ENCODE measurements at places on chromosomes 2 and 18.

DNA sequence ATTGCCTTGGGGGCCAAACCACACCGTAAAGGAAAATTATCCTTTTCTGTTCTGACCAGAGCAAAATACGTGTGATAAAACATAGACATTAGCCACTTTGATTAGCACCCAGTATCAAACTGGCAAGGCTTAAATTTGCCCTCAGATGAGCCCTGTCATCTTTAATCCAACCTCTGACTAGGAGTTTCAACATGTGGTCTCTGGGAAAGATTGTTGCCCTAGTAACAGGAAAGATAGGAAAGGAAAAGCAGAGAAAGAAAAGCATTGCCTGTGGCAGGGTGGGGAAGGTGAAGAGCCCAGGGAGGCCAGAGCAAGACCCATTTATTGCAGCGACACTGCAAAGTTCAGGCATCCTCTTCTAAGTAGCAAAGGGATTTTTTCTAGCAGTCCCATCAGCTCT lies 181.5 kb upstream of the SCN7A start:
- no peak for DNase-seq

DNA sequence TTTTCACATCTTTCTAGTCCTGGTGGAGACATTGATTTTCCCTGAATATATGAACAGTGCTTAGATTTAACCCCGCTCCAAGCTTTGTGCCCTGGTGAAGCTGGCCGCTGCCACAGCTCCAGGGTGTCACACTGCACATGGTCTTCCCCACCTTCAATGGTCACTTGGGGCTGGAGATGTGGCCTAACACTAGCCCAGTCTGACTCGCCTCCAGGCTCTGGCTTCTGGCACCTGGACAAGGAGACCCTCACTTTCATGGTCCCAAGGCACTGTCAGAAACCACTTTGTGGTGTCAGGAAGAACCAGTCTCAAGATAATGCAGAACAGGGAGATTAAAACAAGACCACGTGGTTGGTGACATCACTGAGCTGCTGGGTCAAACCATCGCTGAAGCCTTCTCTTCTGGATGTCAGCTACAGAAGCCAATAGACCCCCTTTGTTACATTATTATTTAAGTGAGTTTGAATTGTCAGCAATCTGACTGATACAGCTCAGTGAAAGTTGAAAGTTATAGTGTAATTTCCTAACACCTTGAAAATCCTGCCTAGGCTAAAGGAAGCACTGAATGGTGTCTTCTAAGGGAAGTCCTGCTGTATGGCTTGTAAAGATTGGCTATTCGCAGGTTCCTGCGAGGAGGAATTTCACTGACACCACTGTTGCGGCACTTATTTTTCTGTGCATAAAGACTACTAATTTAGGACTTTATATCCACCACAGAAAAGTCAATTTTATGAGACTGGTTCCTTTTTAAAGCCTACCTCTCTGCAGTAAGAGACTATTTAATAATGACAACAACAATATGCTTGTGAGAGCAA lies 55.0 kb upstream of the CTDP1 start:
- DNase-seq = no peak

- no peak for DNase-seq
Observed at GRCh38 chr18:39341129-39341528, 1775.5 kb upstream of the CELF4 start.

DNA sequence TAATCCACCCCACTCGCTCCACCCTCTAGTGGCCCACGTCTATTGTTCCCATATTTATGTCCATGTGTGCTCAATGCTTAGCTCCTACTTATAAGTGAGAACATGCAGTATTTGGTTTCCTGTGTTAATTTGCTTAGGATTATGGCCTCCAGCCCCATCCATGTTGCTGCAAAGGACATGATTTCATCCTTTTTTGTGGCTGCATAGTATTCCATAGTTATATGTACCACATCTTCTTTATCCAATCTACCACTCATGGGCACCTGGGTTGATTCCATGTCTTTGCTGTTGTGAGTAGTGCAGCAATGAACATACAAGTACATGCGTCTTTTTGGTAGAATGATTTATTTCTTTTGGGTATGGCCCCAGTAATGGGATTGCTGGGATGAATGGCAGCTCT lies 319.9 kb downstream of the DYSF start:
- DNase-seq = no peak

- peak; percentile 1 for DNase-seq
Observed at GRCh38 chr2:59184276-59185020, 943.3 kb upstream of the FANCL start.

DNA sequence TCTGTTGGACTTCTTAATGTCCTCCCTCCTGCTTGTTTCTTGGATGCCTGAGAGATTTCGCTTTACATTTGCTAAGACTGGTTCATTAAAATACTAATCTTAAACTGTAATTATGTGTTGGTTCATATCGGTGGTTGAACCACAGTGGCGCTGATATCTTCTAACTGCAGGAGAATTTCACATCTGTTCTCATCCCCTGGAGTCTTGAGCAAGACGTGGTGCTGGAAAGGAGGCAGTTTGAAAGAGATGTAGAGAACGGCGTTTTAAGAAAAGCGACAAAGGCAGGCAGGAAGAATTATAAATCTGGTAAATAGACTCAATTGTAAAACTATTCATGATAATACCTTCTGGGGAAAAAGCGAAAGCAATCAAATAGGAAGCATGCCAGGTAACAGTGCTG lies 79.5 kb downstream of the NXPH2 start:
- no peak for DNase-seq

DNA sequence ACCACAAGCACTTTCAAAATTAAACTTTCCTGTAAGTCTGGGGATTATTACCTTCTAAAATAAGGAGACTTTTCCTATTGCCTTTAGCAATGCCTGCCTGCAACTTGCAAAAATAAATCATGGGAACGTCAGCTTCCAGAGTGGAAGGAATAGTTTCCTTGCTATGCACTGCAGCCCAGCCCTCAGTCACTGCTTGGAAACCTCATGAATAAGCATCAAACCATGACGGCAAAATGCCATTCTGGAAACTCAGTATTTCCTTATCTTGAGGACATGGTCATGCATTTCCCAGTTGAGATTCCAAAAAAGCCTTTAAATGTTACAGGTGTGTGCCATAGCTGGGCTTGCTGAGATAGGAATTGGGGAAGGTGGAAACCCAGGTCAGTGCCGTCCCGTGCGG lies 84.2 kb upstream of the OTOS start:
- peak; percentile 65 for DNase-seq

DNA sequence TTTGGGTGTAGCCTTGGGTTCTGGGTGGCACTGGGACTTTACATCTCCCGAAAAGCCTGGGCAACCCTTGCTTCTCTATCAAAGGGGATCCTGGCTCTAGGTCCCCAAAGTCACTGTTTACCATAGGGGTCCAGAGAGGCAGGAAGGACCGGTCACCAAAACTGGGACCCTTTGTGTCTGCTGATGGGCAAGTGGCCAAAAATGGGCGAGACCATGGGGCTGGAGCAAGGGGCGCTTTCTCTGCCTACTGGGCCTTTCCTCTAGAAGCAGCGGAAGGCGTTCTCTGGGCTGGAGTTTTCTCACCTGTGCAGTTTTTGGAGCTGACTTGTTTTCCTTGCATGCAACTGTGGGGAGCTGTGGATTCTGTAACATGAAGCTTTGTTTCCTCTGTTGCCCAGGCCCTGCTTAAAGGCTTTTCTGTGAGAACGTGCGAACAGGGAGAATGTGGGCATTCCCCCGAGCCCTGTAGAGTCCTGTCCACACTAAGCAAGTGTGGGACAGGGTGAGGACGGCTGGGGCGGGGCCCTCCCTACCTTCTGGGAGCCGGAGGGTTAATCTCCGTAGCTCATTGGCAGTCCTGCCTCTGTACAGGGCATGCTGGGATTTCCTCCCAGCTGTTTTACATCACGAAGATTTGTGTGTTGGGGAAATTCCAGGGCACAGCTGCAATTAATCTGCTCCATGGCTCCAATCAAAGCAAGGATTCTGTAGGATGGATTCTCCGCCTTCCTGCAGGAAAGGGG lies 50.2 kb downstream of the TGOLN2 start:
- DNase-seq = peak; percentile 86

DNA sequence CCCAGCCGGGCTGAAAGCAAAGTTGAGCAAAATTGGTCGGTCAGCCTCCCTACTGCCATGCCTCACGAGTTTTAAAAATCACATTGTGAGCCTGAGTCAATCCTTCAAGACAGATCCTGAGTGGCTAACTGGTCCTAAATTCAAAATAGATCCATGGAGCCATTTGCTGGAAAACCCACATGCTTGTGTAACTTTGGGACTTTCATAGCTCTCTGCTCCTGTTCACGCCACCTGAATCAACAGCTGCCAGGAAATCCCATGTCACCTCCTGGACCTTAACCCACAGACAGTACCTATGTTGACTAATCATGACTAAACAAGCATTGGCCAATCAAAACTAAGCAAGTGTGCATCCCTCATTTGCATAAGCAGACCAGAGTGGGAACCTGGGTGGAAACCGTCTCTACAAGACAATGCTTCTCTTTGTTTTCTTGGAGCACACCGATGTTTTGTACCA lies 42.8 kb upstream of the LDLRAD4 start:
- no peak for DNase-seq

- no peak for DNase-seq
Observed at GRCh38 chr18:52200921-52201663, 138.9 kb upstream of the DCC start.

- DNase-seq = peak; percentile 91
Observed at GRCh38 chr2:39632876-39633275, 32.8 kb upstream of the TMEM178A start.

GRCh38 chr2:86001326-86001725 lies 104.4 kb downstream of the POLR1A start:
- no peak for DNase-seq

GRCh38 chr2:237383991-237384671 lies 29.8 kb downstream of the COL6A3 start:
- peak; percentile 78 for DNase-seq

DNA sequence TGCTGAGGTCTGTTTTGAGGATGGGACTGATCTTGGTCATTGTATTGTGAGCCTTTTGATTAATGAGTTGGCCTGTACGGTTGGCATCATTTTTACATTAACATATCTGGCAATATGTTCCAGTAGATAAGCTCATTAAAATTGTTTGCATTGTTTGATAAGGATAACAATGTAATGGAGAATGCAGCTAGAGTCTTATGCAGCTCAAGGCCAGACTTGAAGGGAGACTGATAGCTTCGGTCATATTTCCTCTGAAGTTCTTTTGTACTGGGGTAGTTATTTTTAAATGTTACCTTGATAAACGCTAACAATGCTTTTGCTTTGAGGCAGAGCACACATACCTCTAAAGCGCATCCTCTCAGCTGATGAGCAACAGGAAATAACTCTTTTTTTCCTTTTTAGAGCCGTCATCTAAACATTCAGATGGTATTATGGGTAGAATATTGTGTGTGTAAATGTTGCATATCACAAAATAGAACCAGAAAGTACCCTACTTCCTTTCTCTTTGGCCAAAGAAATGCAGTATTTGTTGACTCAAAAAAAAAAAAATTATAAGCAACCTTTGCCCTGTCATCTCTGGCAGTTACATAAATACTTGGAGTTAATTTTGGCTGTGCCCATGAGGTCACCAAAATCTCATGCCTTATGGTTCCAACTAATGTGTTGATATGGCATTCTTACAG lies 1.3 kb downstream of the MAPRE2 start:
- no peak for DNase-seq

- no peak for DNase-seq
Observed at GRCh38 chr2:48127612-48128191, 221.4 kb upstream of the FBXO11 start.

DNA sequence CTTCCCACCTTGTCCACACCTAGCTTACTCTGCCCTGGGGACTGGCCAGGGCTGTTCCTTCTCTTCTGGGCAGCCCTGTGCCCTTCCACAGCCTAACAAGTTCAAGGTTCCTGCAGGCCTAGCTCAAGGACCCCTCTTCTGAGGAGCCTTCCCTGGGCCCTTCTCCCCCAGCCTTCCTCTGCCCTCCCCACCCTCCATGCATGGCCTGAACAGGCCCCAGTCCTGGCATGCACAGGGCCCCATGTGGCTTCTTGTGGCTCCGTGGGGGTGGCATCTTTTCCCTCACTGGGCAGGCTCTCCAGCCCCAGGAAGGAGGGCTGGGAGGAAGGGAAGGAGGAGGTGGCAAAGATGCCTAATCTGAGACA lies 162.9 kb downstream of the CELF4 start:
- DNase-seq = no peak

DNA sequence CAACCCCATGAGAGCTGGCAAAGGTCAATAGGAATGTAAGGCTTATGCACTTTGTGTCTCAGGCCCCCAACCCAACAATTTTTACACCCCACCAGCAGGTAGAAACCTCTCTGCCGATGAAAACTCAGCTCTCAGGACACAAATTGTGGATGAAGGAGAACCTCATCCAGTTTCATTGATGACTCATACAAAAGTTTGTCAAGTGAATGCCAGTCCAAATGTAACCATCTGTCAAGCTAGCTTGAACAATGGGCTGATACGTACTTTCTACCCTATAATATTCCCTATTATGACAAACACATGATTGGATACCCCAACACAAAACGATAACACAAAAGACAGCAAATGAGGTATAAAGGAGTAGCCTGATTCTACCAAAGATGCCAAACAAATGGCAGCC lies 321.2 kb upstream of the TMEFF2 start:
- DNase-seq = no peak

- no peak for DNase-seq
Observed at GRCh38 chr18:48318436-48318835, 90.7 kb downstream of the ZBTB7C start.

GRCh38 chr18:1392046-1392445 lies 487.4 kb downstream of the ADCYAP1 start:
- DNase-seq = no peak

DNA sequence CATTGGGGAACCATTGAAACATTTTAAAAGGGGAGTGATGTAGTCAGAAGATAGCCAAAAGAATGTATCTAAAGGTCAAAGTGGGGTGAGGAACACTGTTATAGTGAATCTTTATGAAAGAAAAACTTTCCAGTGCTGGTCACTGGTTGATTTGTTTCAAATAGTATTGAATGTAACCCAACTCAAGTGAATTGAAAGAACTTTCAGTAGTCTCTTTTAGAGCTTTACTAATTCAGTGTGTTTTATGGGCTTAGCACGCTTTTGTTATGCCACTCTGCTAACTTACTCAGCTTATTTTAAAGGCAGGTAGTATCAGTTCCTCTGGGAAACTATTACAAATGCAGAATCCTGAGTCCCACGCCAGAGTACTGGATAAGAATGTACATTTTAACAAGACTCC lies 57.3 kb downstream of the GTF2A1L start:
- no peak for DNase-seq

DNA sequence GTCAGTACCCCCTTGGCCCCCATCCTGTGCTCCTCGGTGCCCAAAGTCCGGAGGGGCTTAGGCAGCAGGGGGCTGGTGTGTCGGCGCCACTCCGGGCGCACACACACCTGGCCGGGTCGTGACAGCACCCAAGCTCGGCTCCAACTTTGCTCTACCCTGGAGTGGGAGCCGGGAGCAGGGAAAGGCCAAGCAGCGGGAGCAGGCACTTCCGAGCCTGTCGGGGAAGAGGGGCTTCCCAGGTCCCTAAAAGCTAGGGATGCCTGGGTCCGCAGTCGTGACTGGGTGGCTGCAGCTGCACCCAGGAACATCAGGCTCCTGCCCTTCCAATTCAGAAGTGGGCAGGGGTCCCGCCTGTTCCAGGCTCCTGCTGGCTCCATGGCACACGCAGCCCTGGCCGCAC lies 48.4 kb downstream of the PAPOLG start:
- DNase-seq = no peak

GRCh38 chr2:7994397-7994951 lies 687.4 kb upstream of the ID2 start:
- DNase-seq = no peak

GRCh38 chr2:72136331-72136730 lies 11.3 kb downstream of the CYP26B1 start:
- DNase-seq = no peak

GRCh38 chr2:139645617-139646016 lies 865.4 kb upstream of the NXPH2 start:
- DNase-seq = no peak

- no peak for DNase-seq
Observed at GRCh38 chr2:179686069-179686468, 175.3 kb downstream of the ZNF385B start.

Measured in AG10803 (cell line).